ENCODE measurements at places on chromosomes 3 and 15.
A peak's percentile ranks its signal among the peaks of the same experiment; 100 is the strongest.

GRCh38 chr3:107574650-107575049 lies 51.9 kb downstream of the BBX start:
- DNase-seq, result no peak

- DNase-seq, result no peak
Measured at GRCh38 chr3:27978440-27978839, 256.3 kb upstream of the EOMES start.

DNA sequence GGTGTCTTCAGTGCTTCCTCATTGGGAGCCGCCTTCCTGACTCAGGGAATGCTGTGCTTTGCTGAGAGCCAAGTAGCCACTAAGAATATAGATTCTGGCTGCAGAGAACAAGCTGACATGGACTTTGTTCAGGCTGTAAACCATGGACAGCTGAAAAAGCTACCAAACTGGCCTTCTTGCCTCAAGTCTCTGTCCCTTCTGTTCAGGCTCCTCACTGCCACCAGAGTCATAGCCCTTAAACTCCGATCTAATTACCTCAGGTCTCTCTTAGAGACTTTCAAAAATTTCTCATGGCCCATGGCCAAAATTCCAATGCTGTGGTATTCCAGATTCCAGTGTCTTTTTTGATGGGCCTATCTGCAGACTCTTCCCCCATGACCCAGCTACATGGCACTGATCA lies 19.4 kb upstream of the PTX3 start:
- DNase-seq, result no peak

DNA sequence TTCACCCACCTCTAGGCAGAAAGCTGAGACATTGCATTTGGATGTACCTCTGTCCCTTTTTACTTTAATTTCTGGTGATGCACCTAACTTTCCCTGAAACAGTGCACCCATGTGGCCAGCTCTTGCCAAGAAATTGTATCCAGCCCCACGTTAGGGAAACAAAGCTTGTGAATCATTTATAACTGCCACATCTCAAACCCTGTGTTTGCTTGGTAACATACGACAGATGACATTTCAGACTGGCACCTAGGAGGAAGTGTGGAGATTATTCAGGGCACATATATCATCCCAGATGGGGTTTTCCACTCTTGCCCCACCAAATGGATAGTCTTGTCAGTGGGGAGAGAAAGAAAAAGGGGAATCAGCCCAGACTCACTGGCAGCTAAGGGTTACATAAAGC lies 2.1 kb downstream of the CYB561D2 start:
- DNase-seq, result no peak

DNA sequence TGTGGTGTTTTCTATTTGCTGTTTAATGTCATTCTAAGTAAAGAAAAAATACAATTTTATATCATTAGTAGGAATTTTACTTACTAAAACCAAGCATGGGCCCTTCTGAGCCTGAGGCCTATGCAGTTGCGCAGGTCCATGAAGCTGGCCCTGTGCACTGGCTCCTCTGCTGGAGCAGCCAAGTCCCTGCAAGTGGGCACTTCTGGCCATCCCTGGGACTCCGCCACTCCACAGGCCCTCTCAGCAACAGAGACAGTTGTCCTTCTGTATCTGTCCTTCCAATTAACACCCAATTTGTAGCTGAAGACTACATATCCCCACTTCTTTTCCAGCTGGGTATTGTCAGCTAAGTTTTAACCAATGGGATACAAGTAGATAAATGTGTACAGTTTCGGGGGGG lies 49.9 kb upstream of the RYK start:
- DNase-seq, result no peak

GRCh38 chr15:63292241-63292640 lies 14.8 kb downstream of the APH1B start:
- DNase-seq, result no peak

- DNase-seq, result no peak
Measured at GRCh38 chr15:35737441-35737840, 191.5 kb upstream of the DPH6 start.

DNA sequence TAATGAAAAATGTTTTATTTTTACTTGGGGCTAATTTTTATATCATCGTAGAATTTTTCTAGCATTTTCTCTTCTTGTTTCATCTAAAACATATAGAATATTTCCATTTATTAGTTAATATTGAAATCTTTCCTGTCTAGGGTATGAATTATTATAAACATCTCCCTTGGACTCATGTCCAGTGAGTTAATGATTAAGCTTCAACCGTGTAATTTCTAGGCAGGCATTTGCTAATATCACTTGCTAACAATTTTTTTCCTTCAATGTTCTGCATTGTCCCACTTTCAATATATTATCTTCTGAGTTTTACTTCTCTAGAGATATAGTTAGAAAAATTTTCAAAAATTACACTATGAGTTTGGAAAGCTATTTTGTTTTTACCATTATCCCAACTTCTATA lies 1371.6 kb upstream of the EPHA6 start:
- DNase-seq, result no peak

DNA sequence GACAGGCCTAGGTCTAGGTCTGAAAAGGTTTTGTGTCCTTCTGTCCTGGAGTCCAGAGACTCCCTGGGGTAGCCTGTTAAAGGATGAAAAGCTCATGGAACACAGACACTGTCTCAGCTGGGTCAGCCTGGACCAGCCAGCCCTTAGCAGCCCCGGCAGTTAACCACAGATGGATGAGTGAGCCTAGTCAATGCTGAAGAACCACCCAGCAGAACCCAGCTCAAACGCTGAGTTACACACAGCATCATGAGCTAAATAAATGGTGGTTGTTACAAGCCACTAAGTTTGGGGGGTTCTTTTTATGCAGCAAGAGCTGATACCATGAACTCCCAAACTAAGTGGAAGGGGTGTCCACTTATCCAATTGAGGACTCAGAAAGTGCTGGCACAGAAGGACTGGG lies 472.8 kb upstream of the PROK2 start:
- DNase-seq, result no peak

DNA sequence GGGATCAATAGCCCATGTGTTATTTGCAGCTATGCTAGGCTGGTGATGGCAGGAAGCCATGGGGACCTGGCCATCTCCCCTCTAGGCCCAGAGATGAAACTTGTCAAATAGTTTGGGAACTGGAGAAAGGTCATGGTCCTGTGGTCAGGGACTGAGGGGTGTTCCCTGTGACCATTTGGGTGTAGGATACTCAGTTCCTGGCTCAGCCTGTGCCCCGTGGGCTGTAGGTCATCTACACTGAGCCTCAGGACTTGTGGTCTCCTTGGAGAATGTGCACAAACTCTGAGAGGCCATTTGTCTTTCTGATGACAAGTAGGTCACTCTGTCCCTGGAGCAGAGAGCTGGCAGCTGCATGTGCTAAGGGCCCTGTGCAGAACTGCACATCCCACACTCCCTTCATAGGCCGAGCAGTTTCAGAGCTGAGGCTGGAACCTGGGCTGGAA lies 17.5 kb downstream of the GASK1A start:
- DNase-seq, result no peak

- no peak for DNase-seq
Measured at GRCh38 chr3:66010739-66011655, 27.7 kb downstream of the MAGI1 start.

GRCh38 chr3:190016966-190017365 lies 103.7 kb downstream of the P3H2 start:
- no peak for DNase-seq

GRCh38 chr3:27479806-27480543 lies 4.2 kb downstream of the SLC4A7 start:
- DNase-seq, result no peak

DNA sequence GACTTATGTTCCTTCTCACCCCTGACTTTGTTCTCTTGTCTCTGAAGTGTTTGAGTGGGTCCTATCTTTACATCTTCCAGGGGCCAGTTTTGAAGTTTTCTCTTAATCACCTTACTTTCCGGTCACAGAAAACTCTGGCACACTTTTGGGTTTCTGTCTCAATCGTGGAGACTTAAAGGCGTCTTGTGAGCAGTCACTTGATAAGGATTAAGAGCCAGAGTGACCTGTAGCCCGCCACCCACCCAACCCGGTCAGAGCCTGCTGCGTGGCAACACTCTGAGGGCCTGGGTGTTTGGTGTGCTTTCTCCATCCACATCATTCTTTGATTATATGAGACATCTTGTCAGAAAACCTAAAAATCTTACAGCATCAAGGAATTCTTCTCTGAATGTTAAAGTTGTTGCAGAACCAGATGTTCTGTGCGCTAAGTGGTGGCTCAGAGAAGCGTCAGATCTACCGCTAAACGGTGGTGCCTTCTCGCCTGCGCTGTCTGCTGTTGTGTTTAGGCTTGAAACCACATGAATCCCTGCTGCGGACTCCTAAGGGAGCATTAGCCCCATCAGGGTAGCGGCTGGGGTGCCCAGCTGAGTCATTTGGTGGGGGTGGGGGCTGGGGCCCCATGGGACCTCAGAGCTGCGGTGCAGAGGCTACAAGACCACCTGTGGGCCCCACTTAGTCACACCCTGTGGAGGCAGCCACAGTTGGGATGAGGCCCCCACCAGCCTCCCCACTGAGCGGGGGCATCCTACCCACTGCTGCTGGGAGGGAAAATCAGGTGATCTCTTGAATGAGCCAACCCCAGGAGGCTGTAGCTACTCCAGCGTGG lies 158.7 kb upstream of the BHLHE40 start:
- peak; percentile 27 for DNase-seq

- no peak for DNase-seq
Measured at GRCh38 chr15:64690578-64691296, 84.7 kb downstream of the RBPMS2 start.

DNA sequence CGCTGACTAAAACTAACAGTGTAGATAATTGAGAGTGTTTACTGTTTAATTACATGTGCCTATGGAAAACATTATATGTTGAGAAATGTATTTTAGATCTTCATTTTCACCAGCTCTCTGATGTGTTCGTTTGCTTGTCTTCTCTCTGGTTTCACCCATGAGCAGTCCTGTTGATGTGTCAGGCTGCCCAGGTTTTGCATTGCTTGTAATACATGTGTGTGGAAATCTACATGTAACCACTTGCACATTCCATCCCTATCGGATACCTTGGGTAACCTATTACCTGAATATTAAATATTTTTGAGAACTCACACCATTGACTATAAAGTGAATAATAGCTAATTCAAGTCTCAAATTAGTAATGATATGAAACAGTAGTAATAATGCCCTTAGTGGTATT lies 13.1 kb downstream of the PPP4R2 start:
- no peak for DNase-seq

DNA sequence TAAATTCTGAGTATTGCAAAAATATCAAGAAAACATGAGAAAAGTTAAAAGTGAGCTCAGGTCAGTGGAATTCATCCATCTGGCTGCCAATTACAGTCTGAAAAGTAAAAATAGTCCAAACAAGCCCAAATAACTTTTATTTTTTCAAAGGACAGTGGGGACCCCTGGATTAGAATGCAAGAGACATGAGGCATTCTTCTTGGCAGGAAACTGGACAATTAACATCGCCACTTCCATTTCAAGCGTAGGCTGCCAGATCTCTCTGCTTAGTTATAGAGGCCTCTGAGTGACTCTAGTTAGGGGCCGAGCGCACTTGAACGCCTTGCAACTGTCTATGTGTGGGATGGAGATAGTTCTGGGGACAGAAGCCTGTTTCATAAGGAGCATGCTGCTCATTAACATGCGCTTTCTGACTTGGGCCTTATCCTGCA lies 189.1 kb downstream of the GHSR start:
- DNase-seq, result no peak

GRCh38 chr15:87619161-87619960 lies 637.2 kb downstream of the NTRK3 start:
- no peak for DNase-seq

- DNase-seq, result no peak
Measured at GRCh38 chr3:65888980-65889706, 149.6 kb downstream of the MAGI1 start.

- DNase-seq, result no peak
Measured at GRCh38 chr3:42254566-42254965, 11.4 kb downstream of the CCK start.

GRCh38 chr3:53234130-53234840 lies 21.5 kb downstream of the TKT start:
- DNase-seq, result no peak

- DNase-seq, result no peak
Measured at GRCh38 chr3:160434071-160434470, 15.5 kb downstream of the TRIM59 start.

DNA sequence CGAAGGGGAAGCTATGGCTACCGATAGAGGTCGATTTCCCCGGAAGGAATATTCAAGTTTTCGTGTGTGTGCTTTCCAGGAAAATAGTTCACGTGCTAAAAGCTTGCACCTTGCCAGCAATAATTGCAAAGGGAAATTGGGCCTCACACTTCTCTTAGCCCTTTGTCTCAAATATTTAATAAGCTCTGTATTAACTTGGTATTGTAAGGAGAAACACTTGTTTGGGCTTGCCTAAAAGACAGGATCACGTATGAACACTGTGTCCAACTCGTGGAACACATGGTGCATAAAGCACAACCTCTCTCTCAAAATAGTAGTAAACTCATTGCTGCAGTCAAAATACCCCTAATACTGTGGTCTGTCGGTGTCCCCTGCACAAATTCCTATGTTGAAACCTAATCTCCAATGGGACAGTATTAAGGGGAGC lies 352 bp upstream of the TMF1 start:
- DNase-seq, result no peak

DNA sequence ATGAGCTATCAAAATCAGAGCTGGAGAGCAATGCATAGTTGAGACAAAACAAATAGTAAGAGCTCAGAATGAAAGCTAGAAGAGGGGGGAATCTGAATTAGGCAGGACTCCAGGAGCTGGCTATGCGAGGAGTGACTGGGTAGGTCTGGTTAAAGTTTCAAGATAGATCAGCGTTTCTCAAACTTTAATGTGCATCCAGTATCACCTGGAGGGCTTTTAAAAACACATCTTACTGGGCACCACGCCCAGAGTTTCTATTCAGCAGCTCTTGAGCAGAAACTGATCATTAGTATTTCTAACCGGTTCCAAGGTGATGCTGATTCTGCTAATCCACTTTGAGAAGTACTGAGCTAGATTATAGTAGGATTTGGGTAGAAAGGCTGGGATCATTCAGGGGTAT lies 96.2 kb upstream of the ACP3 start:
- DNase-seq, result no peak

DNA sequence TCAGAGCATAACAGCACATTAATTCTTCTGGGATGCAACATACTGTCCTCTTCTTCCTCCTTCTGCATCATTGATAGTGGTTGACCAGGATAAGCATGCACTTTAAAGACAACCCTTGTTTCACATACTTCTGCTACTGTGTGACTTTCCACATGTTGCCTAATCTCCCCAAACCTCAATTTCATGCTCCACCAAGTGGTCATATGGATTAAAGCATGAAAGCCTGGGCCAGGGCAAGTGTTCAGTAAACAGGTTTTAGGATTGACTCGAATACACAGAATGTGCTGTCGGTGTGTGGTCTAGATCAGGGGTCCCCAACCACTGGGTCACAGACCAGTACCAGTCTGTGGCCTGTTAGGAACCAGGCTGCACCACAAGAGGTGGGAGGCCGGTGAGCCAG lies 22.5 kb upstream of the BFSP2 start:
- no peak for DNase-seq

- no peak for DNase-seq
Measured at GRCh38 chr3:13197795-13198194, 124.6 kb upstream of the IQSEC1 start.

DNA sequence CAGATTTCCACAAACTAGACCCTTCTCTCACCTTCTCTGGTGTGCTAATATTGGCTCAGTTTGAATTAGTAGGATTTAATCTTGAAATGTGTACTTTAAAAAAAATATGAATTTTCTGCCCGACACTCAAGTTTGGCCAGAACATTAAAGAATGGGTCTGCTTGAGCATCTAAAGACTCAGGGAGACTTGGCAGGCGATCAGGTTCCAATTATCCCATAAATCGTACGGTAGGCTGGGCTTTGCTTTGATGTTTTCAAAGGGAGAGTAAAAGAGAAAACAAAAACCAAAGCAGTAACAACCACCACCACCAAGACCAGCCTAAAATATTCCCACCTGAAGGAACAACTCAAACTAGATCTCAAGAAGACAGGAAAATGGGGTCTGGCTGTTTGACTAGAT lies 230.8 kb downstream of the EBLN2 start:
- no peak for DNase-seq

Data from activated CD4-positive, alpha-beta T cell treated with anti-CD3 and anti-CD28 coated beads for 4 hours (primary cell).